Right cardiac atrium (tissue), 5 donors: ENCODE measurements at places on chromosomes 7 and 10. TPM values are rescaled to one million over a fixed set of nuclear protein-coding genes. Genes with fewer than 3 reads are reported as not detected.

The RGS10 gene
- total RNA-seq: 7.5 TPM

The MYL10 gene
- not detected for total RNA-seq

The CFAP70 gene
- 2.3 TPM for total RNA-seq

The CFTR gene
- total RNA-seq: not detected

The CTAGE8 gene
- 0.49 TPM for total RNA-seq

The MYH16 gene
- not detected for total RNA-seq

The MSS51 gene
- total RNA-seq: 1.1 TPM

The CAV1 gene
- total RNA-seq: 357 TPM

The TMEM176A gene
- total RNA-seq: 153 TPM

The VWDE gene
- 12.9 TPM for total RNA-seq

The HTR5A gene
- not detected for total RNA-seq

The GIMAP7 gene
- total RNA-seq: 13.7 TPM
